ENCODE measurements at places on chromosomes 11 and 22. TPM values are rescaled to one million over a fixed set of nuclear protein-coding genes. Genes with fewer than 3 reads are reported as not detected.

The POU2F3 gene
- total RNA-seq: not detected

The PRSS23 gene
- total RNA-seq: 34.5 TPM

DNA sequence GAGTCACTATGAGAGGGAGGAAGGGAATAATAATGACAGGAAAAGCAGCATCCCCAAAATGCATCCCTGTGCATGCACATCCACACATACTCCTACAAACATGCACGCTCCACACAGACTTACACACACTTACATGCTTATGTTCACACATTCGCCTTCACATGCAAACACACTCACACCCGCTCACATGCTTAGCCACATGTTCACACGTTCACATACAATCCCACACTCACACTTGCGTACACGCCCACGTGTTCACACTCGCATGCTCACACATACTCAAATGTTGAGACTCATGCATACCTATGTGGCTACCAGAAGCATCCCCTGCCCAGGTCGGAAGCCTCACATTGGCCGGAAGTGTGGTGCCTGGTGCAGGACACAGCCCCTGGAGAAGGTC, 372.1 kb downstream of the MN1 start:
- DNase-seq: no peak
- peaks cover 17% of the 10 kb centered on the region for H3K4me1 ChIP-seq
- H3K27ac ChIP-seq: no peak overlapping the region
- H3K36me3 ChIP-seq: peaks cover 6% of the 10 kb centered on the region
- no peaks in the 10 kb centered on the region for H3K27me3 ChIP-seq
- no peak overlapping the region for H3K4me3 ChIP-seq

GRCh38 chr22:36938028-36938425, 24.6 kb downstream of the CSF2RB start:
- H3K4me1 ChIP-seq: no peaks in the 10 kb centered on the region
- no peaks in the 10 kb centered on the region for H3K36me3 ChIP-seq
- no peak overlapping the region for H3K4me3 ChIP-seq

DNA sequence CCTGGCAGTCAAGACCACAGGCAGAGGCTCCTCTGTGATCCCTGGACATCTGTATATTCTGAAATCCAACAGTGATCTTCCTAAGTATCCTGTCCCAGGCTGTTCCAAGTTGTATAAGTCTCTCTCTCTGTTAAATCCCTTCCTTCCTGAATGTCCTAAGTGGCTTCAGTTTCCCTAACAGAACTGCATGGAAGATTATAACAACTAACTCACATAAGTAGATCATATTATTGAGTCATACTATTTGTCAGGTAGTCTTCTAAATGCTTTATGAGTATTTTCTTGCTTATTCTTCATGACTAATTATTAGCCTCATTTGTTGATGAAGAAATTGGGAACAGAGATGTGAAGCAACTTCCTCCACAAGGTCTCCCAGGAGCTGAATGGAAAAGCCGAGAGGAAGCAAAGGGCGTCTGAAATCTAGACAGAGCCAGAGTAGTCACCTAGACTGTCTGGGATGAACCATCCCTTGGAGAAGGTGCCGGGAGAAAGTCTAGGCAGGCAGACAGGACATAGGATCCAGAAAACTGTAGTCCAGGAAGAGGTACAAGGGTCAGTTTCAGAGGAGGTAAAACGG, 93.2 kb upstream of the FAT3 start:
- H3K4me1 ChIP-seq: no peaks in the 10 kb centered on the region
- H3K27me3 ChIP-seq: no peaks in the 10 kb centered on the region
- H3K4me3 ChIP-seq: no peak overlapping the region
- H3K36me3 ChIP-seq: no peaks in the 10 kb centered on the region

GRCh38 chr11:75350743-75351540, 519 bp downstream of the ARRB1 start:
- peak overlapping the region; percentile 91 for H3K27ac ChIP-seq
- peaks cover 34% of the 10 kb centered on the region for H3K4me1 ChIP-seq
- H3K4me3 ChIP-seq: peak overlapping the region; percentile 83
- H3K36me3 ChIP-seq: no peaks in the 10 kb centered on the region
- H3K27me3 ChIP-seq: peaks cover 4% of the 10 kb centered on the region
- no peak for DNase-seq

- H3K4me1 ChIP-seq: peaks cover 2% of the 10 kb centered on the region
- no peaks in the 10 kb centered on the region for H3K36me3 ChIP-seq
- peaks cover 29% of the 10 kb centered on the region for H3K27me3 ChIP-seq
- H3K4me3 ChIP-seq: no peak overlapping the region
Observed at GRCh38 chr11:134536219-134536618, 124.2 kb upstream of the B3GAT1 start.

GRCh38 chr11:31656051-31656450, 146.5 kb downstream of the ELP4 start:
- H3K4me3 ChIP-seq: no peak overlapping the region
- H3K27me3 ChIP-seq: no peaks in the 10 kb centered on the region
- no peak overlapping the region for H3K27ac ChIP-seq
- no peaks in the 10 kb centered on the region for H3K36me3 ChIP-seq
- DNase-seq: no peak
- peaks cover 2% of the 10 kb centered on the region for H3K4me1 ChIP-seq
